Hematopoietic multipotent progenitor cell treated with erythropoietin and hydrocortisone succinate and interleukin-3 and kit ligand, for 17 days (in vitro differentiated cells): ENCODE measurements at places on chromosomes 2 and 18.

DNA sequence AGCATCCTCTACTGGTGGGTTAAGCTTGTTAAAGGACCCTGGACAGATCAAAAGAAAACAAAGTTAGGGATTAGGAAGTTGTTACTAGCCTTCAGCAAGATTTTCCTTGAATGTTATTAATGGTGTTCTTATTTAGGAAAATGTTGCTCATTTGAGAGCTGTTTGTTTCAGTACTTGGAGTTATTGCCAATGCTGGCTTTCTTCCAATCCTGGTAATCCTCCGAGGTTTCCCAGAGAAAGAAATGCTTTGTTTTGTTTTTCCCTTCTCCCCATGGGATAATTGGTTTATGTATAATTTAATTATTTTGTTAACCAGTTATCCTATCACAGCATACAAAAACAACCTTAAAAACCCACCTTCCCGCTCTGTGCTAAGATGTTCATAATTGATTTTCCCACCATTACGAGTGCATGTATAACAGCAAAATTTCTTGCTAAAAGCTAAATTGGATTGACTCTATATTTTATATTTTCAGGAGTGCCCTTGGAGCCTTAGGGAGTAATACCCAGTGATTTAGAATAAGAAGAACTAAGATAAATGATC lies 79.8 kb downstream of the MGAT5 start:
- DNase-seq, result no peak

DNA sequence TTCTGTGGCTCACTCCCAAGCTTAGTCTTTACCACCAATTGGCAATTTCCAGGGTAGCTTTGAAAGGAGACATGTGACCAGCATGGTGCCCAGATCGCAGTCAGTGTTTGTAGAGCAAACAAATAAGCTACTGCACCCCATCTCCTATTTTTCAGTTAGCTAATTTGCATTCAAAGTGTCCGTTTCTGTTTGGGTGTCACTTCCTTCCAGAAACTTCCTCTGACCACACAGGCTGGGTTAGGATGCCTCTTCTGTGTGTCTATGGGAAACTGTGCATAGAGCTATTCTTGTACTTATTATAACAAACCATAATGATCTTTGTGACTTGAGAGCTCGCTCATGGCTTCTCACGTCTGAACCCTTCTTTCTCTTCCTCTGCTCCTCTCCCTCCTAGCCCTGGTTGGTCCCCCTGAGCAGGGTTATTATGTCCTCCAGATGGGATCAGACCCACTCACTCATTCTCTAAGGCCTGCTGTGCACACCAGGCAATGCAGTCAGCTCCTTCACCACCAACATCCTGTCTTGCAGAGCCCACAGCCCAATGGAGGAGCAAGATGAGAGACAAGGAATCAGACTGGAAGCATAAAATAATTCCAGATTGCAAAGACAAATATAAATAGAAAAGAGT lies 101.2 kb upstream of the ALK start:
- no peak for DNase-seq

DNA sequence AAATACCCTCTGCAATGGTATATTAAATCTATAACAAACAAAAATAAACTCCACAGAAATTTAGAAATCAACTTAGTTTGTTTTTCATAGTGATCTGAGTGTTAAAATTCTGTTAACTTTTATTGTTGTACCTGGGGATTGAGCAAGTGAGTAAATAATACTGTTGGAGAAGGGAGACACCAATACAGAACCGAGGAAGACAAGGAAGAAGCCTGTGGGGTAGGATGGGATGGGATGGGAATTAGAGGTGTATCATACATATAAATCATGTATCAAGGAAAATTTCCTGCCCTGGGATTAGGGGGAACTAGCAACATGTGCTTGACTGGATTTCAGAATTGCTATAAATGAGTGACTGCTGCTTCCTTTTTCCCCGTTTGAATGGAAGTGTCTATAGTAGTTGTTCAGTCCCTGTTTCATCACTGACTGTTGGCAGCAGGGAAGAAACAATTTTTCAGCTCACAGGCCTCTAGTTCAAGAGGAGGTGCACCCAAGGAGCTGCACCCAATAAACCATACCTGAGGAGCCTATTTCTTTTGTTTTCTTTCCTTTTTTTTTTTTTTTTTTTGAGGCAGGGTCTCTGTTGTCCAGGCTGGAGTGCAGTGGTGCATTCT lies 53.1 kb downstream of the SP110 start:
- DNase-seq, result no peak

DNA sequence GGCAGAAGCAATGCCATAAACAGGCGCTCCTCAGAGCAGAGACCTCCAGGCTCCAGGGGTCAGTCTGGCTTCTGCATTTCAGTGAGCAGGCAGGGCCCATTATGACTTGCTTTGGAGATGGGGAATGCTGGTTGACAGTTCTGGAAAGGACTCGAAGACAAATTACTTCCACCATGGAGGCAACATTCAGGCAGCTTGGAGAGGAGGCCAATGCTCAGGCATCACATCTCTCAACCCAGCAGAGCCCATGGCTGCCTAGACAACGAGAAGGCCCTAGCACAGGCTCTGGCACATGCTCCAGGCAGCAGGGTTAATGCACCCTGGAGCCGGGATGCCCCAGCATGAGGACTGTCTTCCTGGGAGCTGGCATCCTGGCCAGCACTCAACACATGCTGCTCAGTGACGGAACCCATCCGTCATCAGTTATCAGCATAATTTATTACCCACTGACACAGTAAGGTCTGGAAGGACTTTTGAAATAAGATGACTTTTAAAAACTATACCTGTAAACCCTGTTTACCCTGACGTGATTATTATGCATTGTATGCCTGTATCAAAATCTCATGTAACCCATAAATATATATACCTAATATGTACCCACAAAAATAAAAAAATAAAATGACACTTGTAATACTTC lies 52.8 kb downstream of the ADNP2 start:
- no peak for DNase-seq

DNA sequence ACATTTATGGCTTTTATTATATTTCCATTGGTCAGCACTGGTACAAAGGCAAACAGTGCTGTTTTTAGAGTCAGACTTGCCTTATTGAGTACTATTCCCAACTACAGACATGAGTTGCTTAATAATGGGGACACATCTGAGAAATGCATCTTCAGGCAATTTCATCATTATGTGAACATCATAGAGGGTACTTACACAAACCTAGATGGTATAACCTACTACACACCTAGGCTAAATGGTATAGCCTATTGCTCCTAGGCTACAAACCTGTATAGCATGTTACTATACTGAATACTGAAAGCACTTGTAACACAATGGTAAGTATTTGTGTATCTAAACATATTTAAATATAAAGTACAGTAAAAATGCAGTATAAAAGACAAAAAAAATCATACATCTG lies 36.4 kb downstream of the OLA1 start:
- DNase-seq, result no peak

DNA sequence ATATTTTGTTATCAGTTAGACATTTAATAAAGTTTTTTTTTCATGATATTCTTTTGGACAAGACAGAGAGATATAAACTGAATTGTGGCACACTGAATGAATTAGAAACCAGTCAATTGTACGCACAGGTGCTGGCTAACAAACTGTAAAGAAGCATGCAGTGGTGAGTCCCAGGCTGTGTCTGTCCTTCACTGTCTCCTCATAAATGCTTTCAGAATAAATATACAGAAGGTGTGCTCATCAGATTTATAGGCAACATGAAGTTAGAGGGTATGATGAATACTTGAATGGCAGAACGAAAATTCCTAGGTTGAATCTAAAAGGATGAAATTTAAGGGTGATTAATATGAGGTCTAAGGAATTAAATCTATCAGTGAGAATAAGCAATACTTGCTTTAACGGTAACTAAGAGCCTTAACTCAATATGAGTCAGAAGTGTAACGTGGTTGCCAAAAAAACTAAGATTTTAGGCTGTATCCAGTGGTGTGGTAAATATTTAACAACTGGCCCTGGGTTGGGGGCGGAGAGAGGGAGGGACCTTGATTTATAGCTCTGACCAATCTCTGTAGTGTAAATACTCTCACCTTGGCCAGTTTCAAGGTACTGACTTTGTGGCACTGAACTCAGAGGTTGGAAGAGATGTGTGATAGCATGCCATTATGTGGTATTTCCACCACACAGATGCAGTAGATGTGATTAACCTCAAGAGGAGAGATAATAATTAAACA lies 41.9 kb upstream of the AAK1 start:
- DNase-seq, result no peak

- no peak for DNase-seq
Measured at GRCh38 chr2:159151198-159152127, 135.0 kb downstream of the WDSUB1 start.

DNA sequence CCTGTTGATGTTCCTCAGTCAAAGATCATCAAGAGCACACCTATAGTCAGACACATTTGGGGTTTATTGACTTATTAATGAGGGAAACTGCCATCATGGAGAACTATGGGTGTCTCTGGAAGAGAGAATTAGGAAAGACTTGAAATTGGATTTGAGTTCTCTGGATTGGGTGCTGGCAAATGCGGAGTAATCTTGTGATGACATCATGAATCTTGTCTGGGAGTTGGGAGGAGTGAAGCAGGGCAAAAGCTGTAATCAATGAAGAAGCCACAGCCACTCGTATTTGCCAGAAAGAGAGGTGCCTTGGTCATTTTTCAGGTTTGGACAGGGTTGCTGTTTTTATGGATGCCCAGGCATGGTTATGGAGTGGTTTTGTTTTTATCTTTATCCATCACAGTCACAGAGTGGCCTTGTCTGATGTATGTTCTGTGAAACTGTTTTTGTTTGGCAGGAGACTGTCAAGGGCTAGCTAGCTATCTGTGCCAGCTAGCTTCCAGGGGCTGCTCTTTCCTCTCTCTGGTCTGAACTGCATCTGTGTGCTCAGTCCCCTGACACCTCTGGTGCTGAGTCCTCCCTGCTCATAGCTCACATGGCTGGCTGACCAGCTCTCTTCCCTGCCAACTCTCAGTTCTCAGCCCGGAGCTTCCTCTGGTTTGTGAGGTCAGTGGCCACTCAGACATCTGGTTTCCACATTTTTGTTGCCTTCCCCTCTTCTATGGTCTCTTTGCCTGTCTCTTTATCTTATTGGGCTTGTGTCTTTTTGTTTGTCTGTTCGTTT lies 193.4 kb upstream of the RMP24 start:
- DNase-seq, result no peak

DNA sequence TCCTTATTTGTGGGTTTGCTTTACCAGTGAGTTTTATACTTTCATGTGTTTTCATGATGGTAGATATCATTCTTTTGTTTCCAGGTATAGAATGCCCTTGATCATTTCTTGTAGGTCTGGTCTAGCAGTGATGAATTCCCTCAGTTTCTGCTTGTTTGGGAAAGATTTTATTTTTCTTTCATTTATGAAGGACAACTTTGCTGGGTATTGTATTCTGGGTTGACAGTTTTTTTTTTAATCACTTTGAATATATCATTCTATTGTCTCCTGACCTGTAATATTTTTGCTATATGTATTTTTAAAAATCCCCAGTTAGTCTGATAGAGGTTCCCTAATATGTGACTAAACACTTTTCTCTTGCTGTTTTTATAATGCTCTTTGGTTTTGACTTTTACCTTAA lies 58.3 kb upstream of the GALNT3 start:
- DNase-seq, result no peak

DNA sequence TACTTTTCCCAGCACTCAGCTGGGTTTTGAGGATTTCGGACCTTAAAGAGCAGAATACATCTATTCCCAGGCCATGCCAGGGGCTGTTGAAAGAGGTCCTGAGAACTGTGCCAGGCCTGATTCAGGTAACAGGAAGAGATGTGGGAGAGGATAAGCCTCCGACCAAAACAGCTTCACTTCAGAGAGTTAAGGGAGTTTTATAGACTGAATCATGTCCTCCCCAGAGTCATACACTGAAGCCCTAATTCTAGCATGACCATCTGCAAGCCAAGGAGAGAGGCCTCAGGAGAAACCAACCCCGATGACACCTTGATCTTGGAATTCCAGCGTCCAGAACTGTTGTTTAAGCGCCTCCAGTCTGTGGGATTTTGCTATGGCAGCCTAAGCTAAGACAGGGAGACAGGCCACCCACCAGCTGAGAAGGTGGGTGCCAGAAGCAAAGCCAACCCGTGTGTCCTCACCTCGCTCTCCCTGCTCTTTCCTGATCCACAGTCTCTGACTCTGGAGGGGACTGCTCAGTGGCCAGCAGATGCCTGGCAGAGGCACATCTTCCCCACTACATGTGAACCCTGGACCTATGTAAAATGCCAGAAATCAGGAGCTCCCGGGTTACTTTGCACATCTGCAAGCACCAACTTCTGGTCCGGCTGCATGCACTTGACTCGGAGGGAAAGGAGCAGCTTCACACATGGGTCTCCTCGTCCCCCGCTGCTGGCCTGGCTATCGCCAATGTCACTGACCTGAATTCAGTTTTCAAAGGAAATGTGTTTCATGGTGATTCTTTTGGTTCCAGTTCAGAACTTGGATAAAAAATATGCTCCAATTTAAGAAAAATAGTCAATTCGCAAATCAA lies 116.8 kb upstream of the EPC2 start:
- DNase-seq, result no peak

DNA sequence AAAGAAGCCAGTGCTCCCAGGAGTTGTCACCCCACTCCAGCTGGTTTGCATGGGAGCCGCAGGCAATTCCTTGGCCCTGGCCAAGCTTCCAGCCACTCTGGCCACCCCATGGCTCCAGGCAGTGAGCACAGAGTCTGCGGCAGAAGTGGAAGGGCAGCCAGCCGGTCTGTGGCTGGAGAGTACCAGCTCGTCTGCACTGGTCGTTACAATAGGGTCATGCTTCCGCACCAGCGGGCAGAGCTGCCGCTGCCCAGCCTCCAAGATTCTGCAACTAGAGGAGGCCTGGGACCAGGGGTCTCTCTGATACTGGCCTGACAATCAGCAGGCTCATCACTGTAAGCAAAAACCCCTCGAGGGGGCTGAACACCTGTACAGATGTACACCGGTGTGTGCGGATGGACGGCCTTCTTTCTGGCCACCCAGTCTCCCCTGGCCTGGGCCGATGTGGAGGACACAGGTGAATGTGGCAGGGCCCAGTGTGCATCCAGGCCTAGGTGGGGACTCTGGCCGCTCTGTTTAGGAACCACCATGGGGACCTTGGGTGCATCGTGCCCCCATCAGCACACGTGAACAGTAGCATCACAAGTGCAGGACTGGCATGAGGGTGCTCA lies 51.9 kb upstream of the ODC1 start:
- no peak for DNase-seq

- no peak for DNase-seq
Measured at GRCh38 chr2:105750735-105751134, 6.0 kb downstream of the NCK2 start.

- DNase-seq, result no peak
Measured at GRCh38 chr2:134238371-134238770, 15.5 kb upstream of the MGAT5 start.

GRCh38 chr2:224099861-224100643 lies 61.0 kb upstream of the SERPINE2 start:
- DNase-seq, result no peak

DNA sequence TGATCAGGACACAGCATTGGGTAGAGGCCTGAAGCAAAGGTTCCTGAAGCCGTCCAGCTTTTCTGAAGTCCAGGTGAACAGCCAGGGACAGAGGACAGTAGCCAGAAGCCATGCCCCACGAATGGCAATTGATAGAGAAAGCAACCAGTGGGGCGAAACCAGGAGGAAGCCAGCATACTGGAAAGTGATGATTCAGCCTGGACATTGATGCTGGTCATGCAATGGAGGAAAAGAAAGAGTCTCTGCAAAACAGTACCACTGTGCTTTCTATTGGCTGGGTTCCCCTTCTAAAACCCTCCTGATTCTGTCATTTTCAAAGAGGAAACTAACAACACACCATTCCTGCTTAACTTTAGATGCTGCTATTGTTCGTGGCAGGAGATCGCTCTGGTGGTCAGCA lies 221.4 kb upstream of the EPAS1 start:
- DNase-seq, result no peak

- DNase-seq, result peak; percentile 66
Measured at GRCh38 chr2:172556284-172557033, 569 bp downstream of the PDK1 start.

GRCh38 chr2:19676770-19677169 lies 225.0 kb downstream of the TTC32 start:
- no peak for DNase-seq
